ENCODE measurements at places on chromosomes 5 and 9.

- DNase-seq = no peak
Measured at GRCh38 chr5:116492016-116492623, 82.5 kb downstream of the SEMA6A start.

DNA sequence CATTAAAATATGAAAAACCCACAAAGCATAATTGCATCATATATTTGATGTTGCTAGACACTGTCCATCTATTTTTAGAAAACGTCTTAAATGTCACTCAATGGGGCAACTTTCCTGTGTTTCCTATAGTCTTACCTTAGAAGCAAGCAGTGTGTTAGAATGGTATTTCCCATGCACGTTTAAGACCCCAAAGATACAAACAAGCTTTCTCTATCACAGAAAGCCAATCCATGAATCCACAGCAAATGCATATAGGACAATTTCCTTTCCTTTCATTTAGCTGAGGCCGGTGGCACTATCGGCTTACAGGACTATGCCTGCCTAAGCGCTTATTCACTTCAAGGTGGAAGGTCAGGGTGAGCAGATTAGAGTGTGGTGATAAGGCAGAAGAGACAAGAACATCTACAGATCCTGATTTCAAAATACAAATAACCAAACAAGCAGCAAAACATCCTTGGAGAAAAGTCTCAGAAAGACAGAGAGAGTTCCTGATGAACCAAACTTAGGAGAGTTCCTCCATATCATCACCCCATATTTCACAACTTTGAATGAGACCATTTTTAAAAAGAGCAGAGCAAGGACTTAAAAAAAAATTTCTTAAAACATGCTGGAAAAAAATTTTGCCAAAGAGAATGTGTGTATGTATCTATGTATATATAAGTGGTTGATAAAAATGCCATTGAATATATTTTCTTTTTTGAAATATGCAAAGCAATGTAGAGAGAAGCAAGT is 57.2 kb downstream of the MEF2C start:
- no peak for DNase-seq

GRCh38 chr9:933356-933755 is 43.1 kb upstream of the DMRT3 start:
- DNase-seq = no peak

DNA sequence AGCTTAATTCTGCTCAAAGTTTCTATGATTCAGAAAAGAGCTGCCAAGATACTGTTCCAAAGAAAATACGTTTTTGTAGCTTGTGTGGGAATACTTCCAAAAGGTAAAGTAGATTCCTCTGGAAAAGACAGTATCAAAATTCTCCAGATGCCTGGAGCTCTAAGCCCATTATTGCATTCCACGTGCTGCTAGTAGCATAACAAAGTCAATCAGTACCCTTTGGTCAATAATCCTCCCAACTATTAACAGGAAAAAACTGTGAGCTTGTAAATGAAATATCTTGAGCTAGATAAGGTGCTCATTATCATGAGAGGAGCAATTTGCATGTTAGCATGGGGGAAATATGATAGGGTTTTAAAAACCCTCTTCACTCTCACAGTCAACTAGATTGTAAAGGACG is 229.5 kb upstream of the TYRP1 start:
- DNase-seq = no peak

GRCh38 chr5:110354311-110354710 is 372.2 kb downstream of the TMEM232 start:
- no peak for DNase-seq

DNA sequence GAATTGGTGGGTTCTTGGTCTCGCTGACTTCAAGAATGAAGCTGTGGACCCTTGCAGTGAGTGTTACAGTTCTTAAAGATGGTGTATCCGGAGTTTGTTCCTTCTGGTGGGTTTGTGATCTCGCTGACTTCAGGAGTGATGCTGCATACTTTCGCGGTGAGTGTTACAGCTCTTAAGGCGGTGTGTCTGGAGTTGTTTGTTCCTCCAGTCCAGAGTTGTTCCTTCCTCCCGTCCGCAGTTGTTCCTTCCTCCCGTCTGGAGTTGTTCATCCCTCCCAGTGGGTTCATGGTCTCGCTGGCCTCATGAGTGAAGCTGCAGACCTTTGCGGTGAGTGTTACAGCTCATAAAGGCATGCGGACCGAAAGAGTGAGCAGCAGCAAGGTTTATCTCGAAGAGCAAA is 159.6 kb upstream of the ADAMTSL1 start:
- DNase-seq = no peak

Measured in D341Med (cell line).